ENCODE measurements at places on chromosomes 13 and 19.
A peak's percentile ranks its signal among the peaks of the same experiment; 100 is the strongest.

DNA sequence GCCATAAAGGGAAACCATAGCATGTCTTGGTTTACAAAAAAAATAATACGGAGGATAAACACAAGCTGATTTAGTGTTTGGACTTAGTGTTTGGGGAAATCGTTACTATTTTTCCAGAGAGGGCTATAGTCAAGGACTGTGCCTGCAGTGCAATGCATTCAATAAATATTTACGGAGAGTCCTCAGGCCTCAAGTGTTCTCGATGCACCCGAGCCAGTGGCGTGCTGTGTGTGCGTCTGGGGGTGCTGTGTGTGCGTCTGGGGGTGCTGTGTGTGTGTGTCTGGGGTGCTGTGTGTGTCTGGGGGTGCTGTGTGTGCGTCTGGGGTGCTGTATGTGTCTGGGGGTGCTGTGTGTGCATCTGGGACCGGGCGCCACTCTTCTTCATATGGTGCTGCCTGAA is 71.7 kb upstream of the GTF3A start:
- DNase-seq = no peak

- DNase-seq = no peak
Measured at GRCh38 chr13:83498481-83499190, 383.6 kb downstream of the SLITRK1 start.

DNA sequence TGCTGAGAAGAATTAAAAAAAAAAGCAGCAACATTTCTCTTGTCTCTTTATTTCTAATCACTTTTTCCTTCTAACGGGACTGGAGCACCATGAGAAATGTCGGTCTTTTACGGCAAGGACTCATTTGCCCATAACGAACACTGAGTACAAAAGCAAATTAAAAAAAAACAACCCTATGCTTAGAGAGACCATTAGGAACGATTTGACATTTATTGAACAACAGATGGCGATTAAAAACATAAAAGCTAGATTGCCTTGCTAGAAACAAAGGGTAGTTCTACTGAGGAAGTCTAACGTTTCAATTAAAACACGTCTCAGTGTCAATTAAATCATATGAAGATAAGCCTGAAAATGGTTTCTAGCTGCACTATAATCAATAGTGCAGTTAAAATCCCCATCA is 51.1 kb downstream of the OLFM4 start:
- DNase-seq = no peak

- DNase-seq = no peak
Measured at GRCh38 chr13:26785838-26786630, 25.4 kb upstream of the GPR12 start.

GRCh38 chr13:49936968-49937273 is 781 bp upstream of the SPRYD7 start:
- no peak for DNase-seq

GRCh38 chr19:41265395-41266153 is 1.4 kb downstream of the HNRNPUL1 start:
- peak; percentile 36 for DNase-seq

DNA sequence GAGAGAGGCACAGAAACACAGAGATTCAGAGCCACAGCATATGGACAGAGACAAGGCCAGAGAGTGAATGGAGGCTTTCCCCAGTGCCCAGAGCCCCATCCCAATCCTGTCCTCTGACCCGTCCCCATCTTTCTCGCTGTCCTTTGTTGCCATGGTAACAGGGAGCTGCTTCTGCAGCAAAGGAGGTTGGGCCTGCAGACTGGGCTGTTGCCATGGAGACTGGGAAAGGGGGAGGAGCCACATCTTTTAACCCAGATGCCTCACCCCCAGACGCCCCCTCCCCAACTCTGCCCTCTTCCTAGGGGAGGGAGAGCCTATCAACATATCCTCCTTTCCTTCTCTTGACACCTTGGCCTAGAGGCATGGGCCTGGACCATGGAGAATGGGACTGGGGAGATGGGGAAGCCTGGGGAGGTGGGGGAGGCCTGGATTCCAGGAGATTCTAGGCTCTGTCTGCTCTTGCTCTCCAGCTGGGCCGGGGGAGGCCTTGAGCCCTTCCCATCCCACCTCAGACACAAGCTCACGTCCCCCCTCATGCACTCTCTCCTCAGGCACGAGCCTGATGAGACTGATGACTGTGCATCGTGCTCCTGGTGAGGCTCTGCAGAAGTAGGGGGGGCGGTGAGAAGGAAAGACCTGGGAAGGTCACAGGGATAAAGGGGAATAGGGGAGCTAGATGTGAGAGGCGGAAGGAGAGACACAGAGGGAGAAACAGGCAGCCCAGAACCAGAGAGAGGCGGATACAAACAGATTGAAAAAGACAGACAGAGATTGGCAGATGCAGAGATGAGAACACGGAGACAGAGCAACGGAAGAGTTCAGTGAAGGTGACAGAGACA is 2.1 kb upstream of the ATP1A3 start:
- no peak for DNase-seq

DNA sequence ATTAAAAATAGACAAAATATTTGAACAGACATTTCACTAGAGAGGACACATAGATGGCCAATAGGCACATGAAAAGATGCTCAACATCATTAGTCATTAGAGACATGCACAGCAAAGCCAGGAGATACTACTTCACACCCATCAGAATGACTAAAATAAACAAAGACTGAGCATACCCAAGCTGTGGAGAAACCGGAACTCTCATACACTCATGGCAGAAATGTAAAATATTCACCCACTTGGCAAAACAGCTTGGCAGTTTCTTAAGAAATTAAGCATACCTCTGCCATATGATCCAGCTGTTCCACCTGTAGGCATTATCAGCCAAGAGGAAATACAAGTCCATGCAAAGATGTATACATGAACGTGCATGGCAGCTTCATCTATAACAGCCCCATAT is 213.4 kb downstream of the TSHZ3 start:
- DNase-seq = no peak

- DNase-seq = no peak
Measured at GRCh38 chr19:30932854-30933253, 416.4 kb downstream of the TSHZ3 start.

GRCh38 chr13:107830804-107831203 is 384.5 kb downstream of the LIG4 start:
- no peak for DNase-seq

GRCh38 chr19:39531834-39532232 is 819 bp downstream of the EID2B start:
- DNase-seq = no peak

DNA sequence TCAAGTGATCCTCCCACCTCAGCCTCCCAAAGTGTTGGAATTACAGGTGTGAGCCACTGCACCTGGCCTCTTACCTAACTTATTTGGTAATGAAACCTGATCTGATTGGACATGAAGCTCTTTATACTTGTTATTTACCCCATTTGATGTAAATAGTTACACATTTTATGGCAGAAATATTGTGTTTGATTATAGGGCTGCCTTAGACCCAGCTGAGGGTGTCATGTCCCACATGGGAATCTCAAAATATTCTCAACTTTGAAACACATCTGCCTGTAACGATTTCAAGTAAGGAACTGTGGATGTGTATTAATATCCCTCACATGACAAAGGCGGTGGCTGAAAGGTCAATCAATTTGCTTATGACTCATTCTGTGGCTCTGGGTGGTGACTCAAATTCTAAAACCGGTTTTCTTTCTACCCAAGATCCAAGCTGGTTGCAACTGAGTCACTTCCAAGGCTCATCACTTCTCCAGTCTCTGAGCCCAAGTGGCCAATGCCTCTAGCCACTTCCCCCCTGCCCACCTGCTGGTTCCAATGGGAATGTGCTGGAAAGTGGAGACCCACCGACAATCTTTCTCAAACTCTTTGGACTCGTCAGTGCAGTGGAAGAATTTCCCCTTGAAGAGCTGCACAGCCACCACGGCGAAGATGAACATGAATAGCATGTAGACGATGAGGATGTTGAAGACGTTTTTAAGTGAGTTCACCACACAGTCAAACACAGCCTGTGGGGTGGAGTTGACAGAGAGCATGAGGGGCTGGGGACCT is 110.9 kb downstream of the IER2 start:
- DNase-seq = peak; percentile 93

DNA sequence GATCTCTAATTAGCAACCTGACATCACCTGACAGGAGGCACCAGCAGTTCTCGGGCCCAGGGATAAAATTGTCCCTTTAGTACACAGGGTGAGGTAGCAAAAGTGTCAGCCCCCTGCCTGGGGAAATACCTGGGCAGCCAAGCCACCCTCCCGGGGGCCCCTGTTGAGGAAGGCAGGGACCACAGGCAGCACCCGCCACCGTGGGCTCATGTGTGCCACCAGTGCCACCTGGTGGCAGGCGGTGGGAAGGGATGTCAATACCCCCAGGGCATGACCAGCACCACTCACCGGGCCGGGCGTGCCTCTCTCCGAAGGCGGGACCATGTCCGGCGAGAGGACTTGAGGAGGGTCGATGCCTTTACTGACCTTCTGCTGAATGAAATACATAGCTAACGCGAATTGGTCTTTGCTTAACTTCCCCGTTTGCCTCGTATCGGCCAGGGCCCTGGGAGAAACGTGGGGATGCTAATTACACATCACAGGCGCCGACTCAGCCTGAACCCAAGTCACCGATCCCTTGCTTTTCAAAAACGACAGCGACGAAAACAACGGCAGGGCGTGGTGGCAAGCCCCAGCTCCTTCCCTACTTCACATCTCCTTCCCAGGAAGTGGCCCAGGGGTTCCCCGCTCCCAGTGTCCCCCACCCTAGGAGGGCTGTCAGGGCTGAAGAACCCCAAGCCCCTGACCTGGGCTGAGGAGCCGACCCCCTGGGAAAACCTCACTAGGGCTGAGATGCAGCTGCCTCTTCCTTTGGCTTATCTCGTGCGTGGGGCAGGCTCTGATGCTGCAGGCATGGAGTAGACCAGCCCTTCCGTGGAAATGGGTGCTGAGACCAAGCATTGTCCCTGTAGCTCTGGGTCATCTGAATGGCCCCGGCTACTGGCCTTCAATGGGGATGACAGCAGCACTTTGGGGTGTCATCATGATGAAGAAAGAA is 53.8 kb downstream of the EPS15L1 start:
- DNase-seq = peak; percentile 88

DNA sequence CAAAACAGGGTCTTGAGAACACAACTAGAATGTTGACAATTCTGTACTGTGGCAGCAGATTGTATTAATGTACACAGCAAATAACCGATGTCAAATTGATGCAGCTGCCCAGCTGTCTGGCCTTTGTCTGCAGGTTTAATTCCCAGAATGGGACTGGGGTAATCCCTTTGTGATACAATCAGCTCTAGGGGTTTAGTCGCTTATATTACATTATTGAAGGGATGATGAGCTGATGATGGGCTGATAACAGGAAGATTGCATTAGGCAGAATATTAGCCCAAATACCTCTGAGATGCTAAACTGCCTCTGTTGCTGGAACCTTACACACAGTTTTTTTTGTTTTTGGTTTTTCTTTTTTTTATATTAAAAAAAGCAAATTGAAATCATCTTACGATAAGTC is 265.0 kb downstream of the RBM26 start:
- DNase-seq = no peak

- DNase-seq = no peak
Measured at GRCh38 chr19:31804668-31805067, 455.4 kb upstream of the TSHZ3 start.

DNA sequence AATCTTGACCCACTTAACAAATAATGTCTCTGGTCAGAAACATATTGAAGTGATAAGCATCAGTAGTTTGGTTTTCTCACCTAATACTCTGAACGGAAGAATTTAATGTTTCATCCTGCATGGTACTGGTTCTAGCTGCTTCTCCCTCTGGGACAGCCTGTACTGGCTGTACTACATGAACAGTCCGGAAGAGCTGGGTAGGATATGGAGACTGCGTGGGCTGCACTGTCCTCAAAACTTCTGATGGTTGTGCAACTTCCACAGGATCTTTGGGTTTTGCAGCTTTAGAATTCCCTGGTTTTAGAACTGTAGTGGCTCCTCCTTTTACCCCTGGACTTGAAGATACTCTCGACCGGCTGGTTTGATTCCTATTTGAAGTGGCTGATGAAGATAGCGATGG is 78.3 kb downstream of the ELF1 start:
- DNase-seq = no peak

- no peak for DNase-seq
Measured at GRCh38 chr13:73902847-73903246, 231.4 kb downstream of the KLF12 start.

- no peak for DNase-seq
Measured at GRCh38 chr19:8074501-8074900, 21.9 kb downstream of the CCL25 start.

GRCh38 chr19:10773969-10774368 is 56.1 kb downstream of the DNM2 start:
- DNase-seq = no peak

- no peak for DNase-seq
Measured at GRCh38 chr19:5635427-5635826, 12.5 kb downstream of the SAFB start.

GRCh38 chr19:15432018-15432494 is 13.3 kb upstream of the AKAP8L start:
- peak; percentile 52 for DNase-seq

GRCh38 chr13:25432691-25433090 is 60.9 kb downstream of the ATP8A2 start:
- DNase-seq = no peak

- DNase-seq = no peak
Measured at GRCh38 chr13:32456591-32456990, 28.7 kb upstream of the N4BP2L1 start.

DNA sequence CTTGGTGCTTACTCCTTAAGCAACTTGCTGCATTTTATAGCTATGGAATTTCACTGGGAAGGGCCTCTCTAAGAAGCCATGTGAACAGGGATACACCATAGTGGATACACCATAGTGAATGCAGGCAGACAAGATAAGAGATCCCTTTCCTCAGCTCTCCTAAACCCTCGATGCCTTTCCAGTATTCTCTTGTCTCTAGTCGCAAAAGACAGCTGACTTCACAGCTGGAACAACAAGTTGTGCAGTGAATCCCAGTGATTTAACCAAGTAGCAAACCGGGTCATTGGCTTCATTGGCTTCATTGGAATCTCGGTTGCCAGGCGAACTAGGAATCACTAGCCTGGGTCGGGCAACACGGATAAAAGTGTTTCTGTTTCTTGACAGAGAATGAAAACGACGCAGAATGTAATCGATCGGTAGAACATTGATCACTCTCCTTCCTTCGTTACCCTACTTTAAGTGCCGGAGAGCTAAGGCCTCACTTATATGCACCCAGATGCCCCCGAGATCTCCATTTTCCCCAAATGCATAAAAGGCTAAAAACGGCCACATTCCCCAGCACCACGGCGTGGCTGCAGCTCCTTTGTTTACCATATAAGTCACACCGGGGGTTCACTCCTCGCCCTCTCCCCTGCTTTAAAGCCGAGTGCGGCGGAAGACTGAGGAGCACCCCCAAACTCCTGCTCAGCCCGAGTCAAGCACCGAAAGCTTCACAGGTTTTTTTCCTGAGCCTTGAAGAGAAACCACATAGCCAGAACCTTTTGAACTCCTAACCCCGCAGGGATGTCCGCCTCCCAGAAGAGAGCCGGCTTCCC is 674 bp downstream of the TRPC4 start:
- DNase-seq = peak; percentile 24

DNA sequence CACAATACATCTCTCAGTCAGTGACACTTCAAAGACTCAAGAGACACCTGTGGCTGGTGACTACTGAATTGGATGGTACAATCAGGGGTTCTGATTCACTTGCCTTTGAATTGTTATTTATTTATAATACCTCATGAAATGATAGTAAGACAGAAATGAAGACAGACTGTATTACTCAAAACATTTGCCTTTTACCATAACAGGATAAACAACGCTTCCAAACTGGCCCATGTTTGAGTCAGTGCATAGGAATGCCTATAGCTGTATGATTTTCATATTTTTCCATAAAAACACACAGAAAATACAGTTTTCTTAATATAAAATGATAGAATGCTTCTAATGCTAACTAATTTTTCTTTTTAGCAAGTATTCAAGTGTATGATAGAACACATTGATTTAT is 59.5 kb upstream of the FGF14 start:
- DNase-seq = no peak
